T-cell (primary cell): ENCODE measurements at places on chromosomes 6 and 20.

- H3K36me3 ChIP-seq = no peaks in the 10 kb centered on the region
- DNase-seq = no peak
- H3K27me3 ChIP-seq = no peaks in the 10 kb centered on the region
- peaks cover 11% of the 10 kb centered on the region for H3K4me1 ChIP-seq
- no peak overlapping the region for H3K27ac ChIP-seq
These were observed 39.7 kb downstream of the TAF4 start for GRCh38 chr20:62025832-62026563.

DNA sequence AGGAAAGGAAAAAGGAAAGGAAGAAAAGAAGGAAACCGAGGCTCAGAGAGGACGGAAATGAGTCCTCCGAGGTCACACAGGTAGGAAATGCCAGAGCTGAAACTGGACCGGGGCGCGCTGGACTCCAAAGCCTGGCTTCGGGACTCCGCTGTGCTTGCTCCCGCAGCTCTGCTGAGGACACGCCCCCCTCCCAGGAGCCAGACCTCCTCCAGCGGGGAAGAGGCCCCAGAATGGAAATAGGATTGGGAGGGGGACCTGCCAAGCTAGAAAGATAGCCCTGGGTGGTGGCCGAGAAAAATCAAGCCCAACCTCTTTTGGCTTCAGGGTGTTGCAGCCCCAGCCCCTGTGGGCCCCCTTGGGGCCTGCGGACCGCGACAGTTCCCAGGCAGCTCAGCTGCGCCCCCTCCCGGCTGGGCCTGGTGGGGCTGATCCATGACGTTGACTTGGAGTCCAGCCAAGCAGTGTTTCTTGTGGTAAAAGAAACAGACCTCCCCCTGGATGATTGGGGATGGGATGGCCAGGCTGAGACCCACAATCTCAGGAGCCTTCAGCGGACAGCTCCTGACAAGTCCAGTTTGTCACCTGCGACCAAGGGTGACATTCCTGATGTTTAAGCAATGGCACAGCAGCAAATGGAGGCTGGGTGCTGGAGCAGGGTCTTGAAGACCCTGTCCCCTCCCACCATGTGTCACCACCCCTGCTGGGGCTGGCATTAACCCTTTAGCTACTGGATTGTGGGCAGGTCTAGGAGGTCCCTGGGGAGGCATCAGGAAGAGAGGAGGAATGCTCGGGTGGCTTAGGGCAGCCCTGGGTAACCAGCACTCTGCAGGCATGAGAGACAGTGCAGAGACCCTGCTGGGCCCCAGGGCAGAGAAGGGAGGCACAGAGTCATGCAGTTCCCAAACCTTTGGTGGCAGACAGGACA, 55.4 kb downstream of the RIPOR3 start:
- H3K27ac ChIP-seq = no peak overlapping the region
- no peaks in the 10 kb centered on the region for H3K4me1 ChIP-seq
- peaks cover 14% of the 10 kb centered on the region for H3K27me3 ChIP-seq
- no peak overlapping the region for H3K4me3 ChIP-seq
- H3K36me3 ChIP-seq = no peaks in the 10 kb centered on the region

DNA sequence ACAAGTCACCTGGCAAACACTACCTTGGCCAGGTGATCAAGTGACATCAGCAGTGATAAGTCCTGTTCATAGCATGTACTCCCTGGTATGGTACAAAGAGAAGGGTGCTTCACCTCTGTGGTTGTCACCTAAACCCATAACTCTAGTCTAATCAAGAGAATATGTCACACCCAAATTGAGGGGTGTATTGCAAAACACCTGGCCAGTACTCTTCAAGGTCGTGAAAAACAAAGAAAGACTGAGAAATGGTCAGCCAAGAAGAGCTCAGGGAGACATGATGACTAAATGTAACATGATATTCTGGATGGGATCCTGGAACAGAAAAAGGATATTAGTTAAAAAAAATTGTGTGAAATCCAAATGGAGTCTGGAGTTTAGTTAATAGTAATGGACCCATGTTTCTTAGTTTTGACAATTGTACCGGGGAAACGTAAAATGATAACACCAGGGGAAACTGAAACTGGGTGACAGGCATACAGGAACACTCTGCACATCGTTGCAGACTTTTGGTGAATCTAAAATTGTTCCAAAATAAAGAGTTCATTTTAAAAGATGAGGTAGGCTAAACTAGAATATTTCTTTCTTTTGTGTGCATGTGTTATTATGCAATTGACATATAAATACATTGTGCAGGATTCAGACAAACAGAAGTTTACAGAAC, 262.0 kb downstream of the CDC5L start:
- no peaks in the 10 kb centered on the region for H3K27me3 ChIP-seq
- no peak overlapping the region for H3K4me3 ChIP-seq
- no peak for DNase-seq
- H3K4me1 ChIP-seq = peaks cover 2% of the 10 kb centered on the region
- no peak overlapping the region for H3K27ac ChIP-seq
- H3K36me3 ChIP-seq = no peaks in the 10 kb centered on the region

DNA sequence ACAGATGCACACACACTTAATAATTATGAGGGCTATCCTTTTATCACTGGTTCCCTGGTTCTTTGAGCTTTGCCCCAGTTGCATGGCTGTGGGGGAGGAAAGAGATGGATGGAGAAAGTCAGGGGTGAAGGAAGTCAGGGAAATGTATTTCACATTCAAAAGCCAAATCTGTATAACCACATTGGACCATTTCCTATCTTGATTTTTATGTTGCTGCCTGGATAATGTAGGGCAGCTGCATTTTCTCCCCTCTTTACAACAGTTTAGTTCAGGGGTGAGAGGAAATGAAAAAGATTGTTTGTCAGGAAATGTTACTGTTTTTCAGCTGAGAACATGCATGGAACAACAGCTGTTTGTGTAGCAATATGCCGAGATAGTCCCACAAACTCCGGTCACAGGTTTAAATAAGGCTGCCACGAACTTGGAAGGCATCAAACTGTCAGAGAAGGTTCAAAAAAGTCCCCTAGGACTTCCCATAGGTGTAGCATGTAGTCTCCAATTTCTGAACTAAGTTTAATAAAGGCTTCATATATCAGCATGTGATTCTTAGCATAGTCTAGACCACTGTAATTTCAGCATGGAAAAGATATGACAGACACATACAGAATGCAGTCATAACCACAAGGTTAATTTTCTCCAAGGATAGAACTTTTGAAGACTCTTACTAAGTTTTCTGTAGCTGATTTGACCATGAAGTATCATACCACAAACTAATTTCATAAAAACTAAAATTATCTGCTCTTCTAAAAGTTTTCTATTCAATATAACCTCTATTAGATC, 82.1 kb upstream of the COL21A1 start:
- no peak for DNase-seq
- H3K4me1 ChIP-seq = no peaks in the 10 kb centered on the region
- no peak overlapping the region for H3K4me3 ChIP-seq
- no peaks in the 10 kb centered on the region for H3K27me3 ChIP-seq
- no peak overlapping the region for H3K27ac ChIP-seq

DNA sequence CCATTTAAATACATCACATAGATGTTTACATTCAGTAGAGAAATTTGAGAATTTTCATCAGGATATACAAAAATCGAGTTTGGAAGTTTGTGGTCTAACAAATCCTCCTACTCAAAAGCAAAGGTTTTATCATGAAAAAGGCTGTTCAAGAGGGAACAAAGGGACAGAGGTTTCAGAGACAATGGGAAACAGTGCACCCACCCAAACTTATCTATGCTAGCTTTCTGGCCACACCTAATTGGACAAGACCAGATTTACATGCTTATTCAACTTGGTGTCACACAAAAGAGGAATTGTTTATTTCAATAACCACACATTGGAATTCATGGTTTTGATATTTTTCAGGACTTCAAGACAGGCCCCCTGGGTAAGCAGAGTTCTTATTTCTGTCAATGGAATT, 28.4 kb upstream of the RSPO3 start:
- no peak for DNase-seq
- H3K27ac ChIP-seq = no peak overlapping the region
- H3K36me3 ChIP-seq = no peaks in the 10 kb centered on the region
- no peaks in the 10 kb centered on the region for H3K4me1 ChIP-seq
- no peaks in the 10 kb centered on the region for H3K27me3 ChIP-seq

- H3K4me3 ChIP-seq = no peak overlapping the region
- peaks cover 10% of the 10 kb centered on the region for H3K27me3 ChIP-seq
- no peaks in the 10 kb centered on the region for H3K4me1 ChIP-seq
- no peak overlapping the region for H3K27ac ChIP-seq
- no peak for DNase-seq
These were observed 35.1 kb downstream of the SNRNP48 start for GRCh38 chr6:7624796-7625710.

- no peak overlapping the region for H3K4me3 ChIP-seq
- no peak for DNase-seq
- no peaks in the 10 kb centered on the region for H3K27me3 ChIP-seq
- no peaks in the 10 kb centered on the region for H3K4me1 ChIP-seq
- H3K27ac ChIP-seq = no peak overlapping the region
- H3K36me3 ChIP-seq = no peaks in the 10 kb centered on the region
These were observed 111.6 kb downstream of the TINAG start for GRCh38 chr6:54419885-54420284.

- DNase-seq = no peak
- no peak overlapping the region for H3K27ac ChIP-seq
These were observed 2.6 kb downstream of the EPHA7 start for GRCh38 chr6:93416571-93417420.

- no peak for DNase-seq
- no peak overlapping the region for H3K4me3 ChIP-seq
- no peaks in the 10 kb centered on the region for H3K36me3 ChIP-seq
- H3K4me1 ChIP-seq = no peaks in the 10 kb centered on the region
These were observed 38.0 kb downstream of the TGM2 start for GRCh38 chr20:38126932-38127621.

GRCh38 chr20:39214828-39215227, 252.7 kb downstream of the DHX35 start:
- no peaks in the 10 kb centered on the region for H3K36me3 ChIP-seq
- no peaks in the 10 kb centered on the region for H3K4me1 ChIP-seq
- no peak overlapping the region for H3K4me3 ChIP-seq

- peak; percentile 22 for DNase-seq
- H3K36me3 ChIP-seq = no peaks in the 10 kb centered on the region
- no peaks in the 10 kb centered on the region for H3K27me3 ChIP-seq
- H3K27ac ChIP-seq = no peak overlapping the region
- H3K4me1 ChIP-seq = no peaks in the 10 kb centered on the region
These were observed 77.7 kb upstream of the OLIG3 start for GRCh38 chr6:137571854-137572253.

- H3K27me3 ChIP-seq = no peaks in the 10 kb centered on the region
- no peaks in the 10 kb centered on the region for H3K4me1 ChIP-seq
These were observed 34.3 kb downstream of the CTNNBL1 start for GRCh38 chr20:37727957-37728634.
